ENCODE measurements at places on chromosomes 12 and 14. TPM values are rescaled to one million over a fixed set of nuclear protein-coding genes. Genes with fewer than 3 reads are reported as not detected.

The TEP1 gene
- 31.6 TPM for total RNA-seq

The RAPGEF3 gene
- total RNA-seq: 1.4 TPM

The ARHGEF25 gene
- 1.6 TPM for total RNA-seq

The ATP23 gene
- 9.7 TPM for total RNA-seq

The GZMB gene
- 6,616 TPM for total RNA-seq

The CYP27B1 gene
- 11.4 TPM for total RNA-seq

The PMCH gene
- 1.8 TPM for total RNA-seq

The CCDC197 gene
- not detected for total RNA-seq

The CLEC4D gene
- total RNA-seq: not detected

The LTB4R gene
- 12.5 TPM for total RNA-seq
